Activated gamma-delta T cell treated with Interleukin-2 at 50 U/mL for 16 hours (primary cell): ENCODE measurements at places on chromosomes 2 and 18.

- no peak for DNase-seq
Measured at GRCh38 chr2:225076125-225076524, 33.9 kb upstream of the DOCK10 start.

GRCh38 chr2:128179461-128179755 is 88.4 kb downstream of the UGGT1 start:
- no peak for DNase-seq

DNA sequence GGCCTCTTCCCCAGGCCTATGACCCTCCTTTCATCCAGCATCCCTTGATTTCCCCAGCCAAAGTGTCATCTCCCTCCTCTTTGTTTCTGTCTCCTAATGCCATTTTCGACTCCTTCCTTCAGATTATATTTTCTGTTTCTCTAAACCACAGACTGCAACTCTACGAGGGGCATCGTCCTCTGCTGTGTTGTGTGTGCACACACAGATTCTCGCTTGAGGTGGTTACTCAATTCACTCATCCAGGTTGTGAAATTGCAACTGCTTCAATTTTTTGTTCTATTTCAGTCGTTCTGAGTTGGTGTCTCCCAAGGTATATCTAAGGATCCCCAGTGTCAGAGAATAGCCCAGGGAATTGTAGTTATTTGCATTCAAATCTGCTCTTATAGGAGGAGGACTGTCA is 113.5 kb upstream of the NDUFV2 start:
- no peak for DNase-seq

GRCh38 chr18:24369426-24369825 is 28.2 kb downstream of the OSBPL1A start:
- no peak for DNase-seq

DNA sequence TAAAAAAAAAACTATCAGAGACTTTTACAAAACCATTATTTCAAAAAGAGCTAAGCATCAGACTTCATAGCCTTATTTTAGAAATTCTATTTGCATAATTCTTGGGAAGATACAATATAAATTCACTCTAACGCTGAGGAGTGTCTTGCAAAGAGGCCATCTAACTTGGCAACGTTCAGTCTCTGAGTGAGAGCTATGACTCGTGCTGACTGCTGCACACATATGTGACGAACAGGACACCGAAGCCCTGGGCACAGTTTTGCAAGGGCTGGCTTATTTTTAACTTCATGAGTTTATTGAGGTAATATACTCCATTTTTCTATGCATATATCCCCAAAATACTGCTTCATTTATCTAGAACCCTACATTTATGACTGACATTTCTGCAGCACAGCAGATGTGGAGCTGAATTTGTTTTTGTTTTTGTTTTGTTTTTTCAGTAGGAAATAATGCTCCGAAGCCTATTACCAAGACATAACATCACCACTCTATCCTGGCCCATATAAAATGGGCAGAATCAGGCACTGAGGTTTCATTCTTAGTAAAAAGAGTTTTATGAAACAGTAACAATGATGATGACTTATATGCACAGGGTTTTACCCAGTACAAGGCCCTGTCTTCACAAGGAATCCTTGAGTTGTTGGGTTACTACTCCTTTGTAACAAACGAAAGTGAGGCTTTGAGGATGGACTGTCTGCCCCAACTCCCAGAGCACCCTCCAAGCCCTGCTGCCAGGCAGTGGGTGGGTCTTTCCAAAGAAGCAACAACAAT is 68.3 kb downstream of the CRACDL start:
- DNase-seq, result no peak

DNA sequence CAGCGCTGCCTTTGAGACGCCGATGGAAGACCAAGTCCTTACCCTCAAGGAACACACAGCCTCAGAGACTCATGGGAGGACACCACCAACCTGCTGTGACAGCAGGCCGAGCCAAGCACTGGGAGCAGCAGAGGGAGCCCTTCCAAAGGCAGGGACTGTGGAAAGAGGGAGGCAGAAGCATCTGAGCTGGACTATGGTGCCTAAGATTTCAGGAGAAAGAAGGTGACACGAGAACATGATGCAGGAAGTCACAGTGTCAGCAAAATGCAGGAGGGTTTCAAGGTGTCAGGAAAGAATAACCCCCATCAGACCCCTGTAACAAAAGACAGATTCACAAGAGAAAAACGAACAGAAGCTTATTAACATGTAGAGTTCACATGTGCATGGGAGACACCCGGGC is 24.2 kb upstream of the COX7A2L start:
- DNase-seq, result no peak
